ENCODE measurements at places on chromosomes 6 and 20.
A peak's percentile ranks its signal among the peaks of the same experiment; 100 is the strongest.

DNA sequence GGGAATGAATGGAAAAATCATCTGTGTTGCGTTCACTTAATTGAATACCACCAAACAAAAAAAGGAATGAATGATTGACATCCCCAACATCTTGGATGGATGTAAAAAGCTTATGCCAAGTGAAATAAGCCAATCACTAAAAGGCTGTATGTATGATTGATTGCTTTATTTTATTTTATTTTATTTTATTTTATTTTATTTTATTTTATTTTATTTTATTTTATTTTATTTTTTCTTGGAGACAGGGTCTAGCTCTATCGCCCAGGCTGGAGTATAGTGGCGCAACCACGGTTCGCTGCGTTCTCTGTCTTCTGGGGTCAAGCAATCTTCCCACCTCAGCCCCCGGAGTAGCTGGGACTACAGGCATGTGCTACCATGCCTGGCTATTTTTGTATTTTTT lies 263.3 kb downstream of the CDKAL1 start:
- no peak for DNase-seq

- DNase-seq = no peak
These were observed 9.2 kb upstream of the HLA-DOB start for GRCh38 chr6:32825966-32826365.

GRCh38 chr6:88840289-88840688 lies 123.1 kb downstream of the RNGTT start:
- no peak for DNase-seq

DNA sequence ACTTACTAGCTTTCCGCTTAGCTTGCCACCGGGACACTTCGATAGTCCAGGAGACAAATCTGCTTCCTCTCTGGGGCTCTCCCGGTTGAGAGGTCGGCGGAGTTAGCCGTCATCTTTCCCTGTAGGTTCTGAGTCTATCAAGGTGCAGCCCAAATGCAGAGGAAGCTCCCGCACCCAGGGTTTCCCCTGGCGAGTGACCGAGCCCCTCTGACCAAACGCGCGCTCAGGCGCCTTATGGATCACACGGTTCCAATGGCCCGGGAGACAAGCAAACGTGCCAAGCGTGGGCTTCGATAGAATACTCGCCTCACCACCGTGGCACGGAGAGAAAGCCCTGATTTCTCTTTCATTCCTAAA lies 15.8 kb upstream of the FOXC1 start:
- DNase-seq = no peak

DNA sequence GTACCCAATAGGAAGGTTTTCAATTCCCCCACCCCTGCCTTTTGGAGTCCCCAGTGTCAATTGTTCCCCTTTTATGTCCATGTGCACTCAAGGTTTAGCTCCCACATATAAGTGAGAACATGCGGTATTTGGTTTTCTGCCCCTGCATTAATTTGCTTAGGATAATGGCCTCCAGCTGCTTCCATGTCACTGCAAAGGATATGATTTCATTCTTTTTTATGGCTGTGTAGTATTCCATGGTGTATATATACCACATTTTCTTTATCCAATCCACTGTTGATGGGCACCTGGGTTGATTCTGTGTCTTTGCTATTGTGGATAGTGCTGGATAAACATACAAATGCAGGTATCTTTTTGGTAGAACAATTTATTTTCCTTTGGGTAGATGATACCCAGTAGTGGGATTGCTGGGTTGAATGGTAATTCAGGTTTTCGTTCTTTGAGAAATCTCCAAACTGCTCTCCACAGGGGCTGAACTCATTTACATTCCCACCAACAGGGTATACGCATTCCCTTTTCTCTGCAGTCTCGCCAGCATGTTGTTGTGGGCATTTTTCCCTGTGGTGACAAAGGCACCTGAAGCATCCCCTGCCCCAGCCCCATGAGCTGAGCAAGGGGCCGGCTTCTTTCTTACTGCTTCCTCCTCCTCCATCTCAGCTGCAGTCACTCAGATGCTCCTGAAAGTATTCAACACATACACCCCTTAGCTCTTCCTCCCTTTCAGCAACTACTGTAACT lies 66.7 kb downstream of the ELOVL2 start:
- no peak for DNase-seq

DNA sequence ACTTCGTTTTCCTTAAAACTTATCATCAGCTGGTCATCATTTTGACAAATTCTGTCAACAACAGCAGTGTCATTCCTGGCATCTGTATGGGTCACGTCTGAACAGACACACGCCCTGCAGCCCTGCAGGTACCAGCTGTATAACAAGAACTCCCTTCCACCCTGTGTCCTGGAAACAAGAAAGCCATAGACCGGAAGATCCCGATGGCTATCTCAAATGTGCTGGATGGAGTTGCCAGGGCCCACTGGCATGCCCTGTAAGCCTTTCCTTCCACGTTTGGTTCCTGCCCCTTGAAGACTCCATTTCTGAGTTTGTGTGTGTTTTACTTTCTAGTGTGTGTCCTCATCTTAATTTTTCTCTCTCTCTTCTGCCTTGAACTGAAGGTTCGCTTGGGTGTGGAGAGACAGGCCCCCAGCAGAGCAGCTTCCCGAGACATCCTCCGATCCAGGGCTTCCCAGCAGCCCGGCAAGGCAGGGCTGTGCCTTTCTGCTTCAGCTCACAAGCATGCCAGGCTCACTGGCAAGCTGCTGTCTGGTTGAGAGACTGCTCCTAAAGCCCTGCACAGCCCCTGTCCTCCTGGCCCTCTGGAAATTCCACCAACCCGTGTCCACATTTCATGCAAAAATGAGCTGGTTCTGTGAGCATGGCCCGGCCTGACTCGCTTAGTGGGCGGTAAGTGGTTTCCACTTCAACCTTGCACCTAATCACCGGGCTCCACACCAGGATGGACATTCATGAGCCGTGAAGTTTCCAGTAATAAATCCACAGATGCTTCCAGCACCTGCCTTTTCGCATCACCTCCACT lies 8.7 kb downstream of the GFRA4 start:
- DNase-seq = no peak

GRCh38 chr6:52729576-52729975 lies 33.7 kb downstream of the GSTA2 start:
- no peak for DNase-seq

- no peak for DNase-seq
These were observed 105.0 kb upstream of the MRPS10 start for GRCh38 chr6:42322676-42323075.

- DNase-seq = no peak
These were observed 106.4 kb downstream of the RALGAPA2 start for GRCh38 chr20:20606050-20606449.

- no peak for DNase-seq
These were observed 537.5 kb downstream of the BTBD3 start for GRCh38 chr20:12455148-12455547.

- DNase-seq = no peak
These were observed 548 bp upstream of the BCAS4 start for GRCh38 chr20:50794181-50794845.

- no peak for DNase-seq
These were observed 207.0 kb downstream of the THBS2 start for GRCh38 chr6:169046483-169047192.

GRCh38 chr6:128336436-128337095 lies 183.8 kb downstream of the PTPRK start:
- DNase-seq = no peak

GRCh38 chr20:15100506-15101160 lies 763.2 kb upstream of the FLRT3 start:
- no peak for DNase-seq

- no peak for DNase-seq
These were observed 38.5 kb upstream of the AHI1 start for GRCh38 chr6:135535989-135536414.

DNA sequence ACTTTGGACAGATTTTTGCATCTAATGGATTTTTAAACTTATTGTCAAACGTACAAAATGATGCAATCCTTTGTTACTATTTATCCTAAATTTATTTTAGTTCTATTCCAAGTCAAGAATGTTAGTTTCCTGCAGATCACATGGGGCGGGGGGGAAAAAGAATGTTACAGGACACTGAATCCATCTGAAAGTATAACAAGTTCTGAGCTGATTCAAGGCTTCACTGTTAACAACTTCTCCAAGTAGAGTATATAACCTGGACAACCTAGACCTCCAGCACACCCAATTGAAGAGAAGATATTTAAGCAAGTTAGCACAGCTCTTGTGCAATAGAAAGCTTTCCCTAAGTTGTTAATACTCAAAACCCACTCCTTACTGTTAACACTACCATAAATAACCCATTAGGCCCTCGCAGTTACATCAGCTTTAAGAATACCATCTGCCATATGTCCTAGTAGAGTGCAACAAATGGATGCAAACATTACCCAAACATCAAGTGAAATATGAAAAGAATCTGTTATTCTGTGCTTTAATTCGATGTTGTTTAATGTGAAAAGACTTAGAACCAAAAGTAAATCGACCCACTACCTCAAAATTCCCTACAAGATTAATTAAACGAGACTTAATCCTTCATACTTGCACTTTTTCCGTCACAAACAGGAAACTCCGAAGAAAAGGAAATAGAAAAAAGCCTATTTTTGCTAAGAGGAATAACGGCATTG lies 1.3 kb downstream of the SEC63 start:
- peak; percentile 11 for DNase-seq

- DNase-seq = no peak
These were observed 197.1 kb downstream of the EPHA7 start for GRCh38 chr6:93222071-93222851.

- no peak for DNase-seq
These were observed 60.3 kb downstream of the VTA1 start for GRCh38 chr6:142207265-142207877.

- no peak for DNase-seq
These were observed 130.0 kb upstream of the ZNF217 start for GRCh38 chr20:53723621-53724020.

DNA sequence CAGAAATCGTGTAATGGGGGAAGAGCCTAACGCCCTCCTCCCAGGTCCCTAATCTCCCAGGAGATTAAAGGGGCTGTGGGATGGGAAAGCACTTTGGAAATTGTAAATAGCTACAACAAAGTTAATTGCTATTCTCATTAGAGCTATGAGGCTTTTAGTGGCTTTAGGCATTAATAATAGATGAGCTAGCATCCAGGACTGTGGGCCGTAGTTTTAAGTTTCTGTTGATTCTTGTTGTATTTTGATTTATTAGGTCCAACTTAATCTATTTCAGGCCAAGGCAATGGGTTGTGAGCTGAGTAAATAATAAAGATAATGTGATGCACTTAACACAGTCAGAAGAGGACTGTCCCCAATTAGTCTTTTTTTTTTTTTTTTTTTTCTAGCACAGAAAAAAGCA lies 67.7 kb downstream of the ANKRD6 start:
- no peak for DNase-seq

GRCh38 chr6:33642897-33643296 lies 21.8 kb downstream of the ITPR3 start:
- no peak for DNase-seq

DNA sequence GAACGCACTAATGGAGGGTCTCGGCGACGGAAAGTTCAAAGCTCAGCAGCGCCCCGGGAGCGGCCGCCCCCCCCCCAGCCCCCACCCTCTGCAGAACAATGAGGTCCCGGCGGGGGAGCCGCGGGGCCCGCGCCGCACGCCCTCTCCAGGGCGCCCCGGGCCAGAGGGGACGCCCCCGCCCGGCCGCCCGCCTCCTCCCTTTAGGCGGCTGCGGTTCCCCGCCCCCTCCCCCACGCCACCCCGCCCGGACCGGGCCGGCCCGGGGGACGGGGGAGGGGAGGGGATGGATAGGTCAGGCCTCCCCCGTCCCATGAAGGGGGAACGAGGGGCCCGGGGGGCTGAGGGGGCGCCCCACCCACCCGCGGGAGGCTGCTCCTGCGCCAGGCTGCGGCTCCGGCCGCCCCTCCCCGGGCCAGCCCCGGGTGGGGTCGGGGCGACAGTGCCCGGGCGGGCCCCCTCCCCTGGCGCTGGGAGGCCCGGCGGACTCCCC lies 1.5 kb downstream of the NOL4L start:
- no peak for DNase-seq

DNA sequence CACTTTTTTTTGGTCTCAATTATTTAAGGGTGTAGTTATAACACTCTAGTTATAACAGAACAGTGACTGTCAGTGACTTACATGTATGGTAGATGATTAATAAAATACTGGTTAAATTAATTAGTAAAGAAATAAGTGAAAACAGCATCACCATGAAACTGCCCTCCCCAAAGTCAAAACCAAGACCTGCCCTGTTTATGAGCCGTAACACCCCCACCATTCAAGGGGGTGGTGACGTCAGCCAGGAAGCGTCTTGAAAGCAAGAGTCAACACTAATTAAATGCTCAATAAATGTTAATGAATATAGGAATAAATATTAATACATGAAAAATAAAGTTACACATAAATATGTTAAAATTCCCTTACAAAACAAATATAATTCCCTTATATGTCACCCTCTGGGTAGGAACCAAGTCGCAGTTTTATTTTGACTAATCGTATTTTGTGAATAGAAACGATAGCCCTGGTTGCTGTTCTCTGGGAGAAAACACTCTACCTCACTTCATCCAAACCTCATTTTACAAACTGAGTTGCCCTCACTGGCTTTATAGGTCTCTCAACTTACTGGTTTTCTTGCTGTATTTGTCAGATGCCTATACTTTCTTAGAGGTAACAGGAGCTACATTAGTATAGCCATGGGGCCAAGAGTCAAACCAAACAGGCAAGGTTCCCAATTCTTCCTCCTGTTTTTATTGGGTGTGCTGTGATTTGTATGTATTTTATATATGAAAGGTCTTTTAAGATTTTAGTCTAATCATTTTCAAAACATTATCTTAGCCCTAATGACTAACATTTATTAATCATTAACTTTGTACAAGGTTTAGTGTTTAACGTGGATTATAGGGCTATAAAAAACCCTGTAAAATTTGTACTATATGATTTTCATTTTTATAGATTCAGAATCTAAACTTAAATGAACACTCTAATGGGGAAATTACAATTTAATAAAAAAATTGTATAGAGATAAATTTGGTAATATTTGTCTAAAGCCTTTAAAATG lies 227.9 kb upstream of the IRAK1BP1 start:
- no peak for DNase-seq

- DNase-seq = no peak
These were observed 169.1 kb downstream of the IBTK start for GRCh38 chr6:82078286-82078908.

DNA sequence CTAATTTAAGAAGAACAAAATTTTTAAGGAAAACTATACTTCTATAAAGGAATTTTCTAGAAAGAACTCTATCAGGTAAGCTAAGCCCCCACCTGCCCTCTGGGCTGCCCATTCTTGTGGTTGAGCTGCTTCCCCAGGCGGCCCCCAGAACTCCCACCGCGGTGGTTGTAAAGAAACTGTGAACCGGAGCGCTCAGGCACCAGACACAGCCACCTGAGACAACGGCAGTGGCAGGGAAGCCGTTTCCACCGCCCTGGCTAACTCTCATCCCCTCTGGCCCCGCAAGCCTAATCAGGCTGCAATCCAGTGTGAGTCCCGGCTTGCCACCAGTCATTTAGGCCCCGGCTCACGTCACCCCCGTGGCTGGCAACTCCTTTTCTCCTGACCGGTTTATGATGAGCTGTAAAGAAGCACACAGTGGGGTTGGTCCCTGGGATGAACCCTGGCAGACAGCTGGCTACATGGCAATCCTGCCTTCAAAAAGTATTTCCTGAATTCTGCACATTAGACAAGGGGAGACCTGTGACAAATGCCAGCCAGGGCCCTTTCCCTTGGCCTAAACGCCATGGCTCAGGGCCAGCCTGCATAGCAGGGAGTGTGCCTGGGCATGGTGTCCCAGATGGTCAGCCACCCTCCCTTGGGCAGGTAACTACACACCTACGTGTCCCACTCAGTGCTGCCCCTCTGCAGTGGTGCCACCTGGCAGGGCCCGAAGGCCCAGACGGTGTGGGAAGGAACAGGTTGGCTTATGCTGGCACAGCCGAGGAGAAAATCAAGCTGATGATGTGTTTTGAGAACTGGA lies 63.8 kb upstream of the GPR31 start:
- no peak for DNase-seq

- no peak for DNase-seq
These were observed 17.5 kb downstream of the BCL2L1 start for GRCh38 chr20:31705191-31705590.

- no peak for DNase-seq
These were observed 480.5 kb upstream of the MAN1A1 start for GRCh38 chr6:119830069-119830468.
